ENCODE measurements at places on chromosomes 11 and 22. TPM values are rescaled to one million over a fixed set of nuclear protein-coding genes. Genes with fewer than 3 reads are reported as not detected.
A peak's percentile ranks its signal among the peaks of the same experiment; 100 is the strongest.

DNA sequence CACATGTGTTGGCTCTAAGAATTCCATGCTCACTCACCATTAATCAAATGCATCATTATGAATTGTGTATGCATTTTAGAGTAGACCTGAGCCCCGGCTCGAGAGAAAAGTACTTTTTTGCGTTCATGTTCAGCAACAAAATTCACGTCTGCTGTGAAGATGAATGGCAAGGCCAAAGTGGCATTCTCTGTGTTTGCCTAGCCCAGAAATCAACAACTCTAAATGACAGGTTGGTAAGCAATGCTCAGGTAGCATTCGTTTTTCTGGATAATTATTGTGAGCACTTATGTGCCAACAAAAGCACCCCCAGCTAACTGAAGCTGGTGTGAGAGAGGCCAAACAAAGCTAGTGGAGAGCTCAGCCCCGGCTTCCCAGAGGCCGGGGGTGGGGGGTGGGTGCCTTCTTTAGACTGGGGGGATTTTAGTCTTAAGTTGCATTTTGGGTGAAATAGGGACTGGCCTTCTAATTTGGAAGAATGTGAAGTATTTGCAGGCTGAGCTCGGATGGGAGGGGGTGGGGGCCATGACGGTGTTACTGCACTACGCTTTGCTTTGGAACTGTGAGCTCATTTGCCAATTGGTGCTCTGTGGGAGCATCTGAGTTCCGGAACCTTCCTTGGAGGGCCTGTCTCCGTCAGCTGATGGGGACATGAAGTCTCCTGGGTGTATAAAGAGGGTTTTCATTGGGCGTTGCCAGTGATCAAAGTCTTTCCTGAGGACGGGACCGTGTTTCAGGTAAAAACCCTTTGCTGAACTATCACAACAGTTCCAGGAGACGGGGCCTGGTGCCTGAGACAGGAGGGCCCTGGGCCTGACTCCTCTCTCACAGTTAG is 29.0 kb upstream of the ALX4 start:
- DNase-seq = no peak
- no peaks in the 10 kb centered on the region for H3K4me1 ChIP-seq

DNA sequence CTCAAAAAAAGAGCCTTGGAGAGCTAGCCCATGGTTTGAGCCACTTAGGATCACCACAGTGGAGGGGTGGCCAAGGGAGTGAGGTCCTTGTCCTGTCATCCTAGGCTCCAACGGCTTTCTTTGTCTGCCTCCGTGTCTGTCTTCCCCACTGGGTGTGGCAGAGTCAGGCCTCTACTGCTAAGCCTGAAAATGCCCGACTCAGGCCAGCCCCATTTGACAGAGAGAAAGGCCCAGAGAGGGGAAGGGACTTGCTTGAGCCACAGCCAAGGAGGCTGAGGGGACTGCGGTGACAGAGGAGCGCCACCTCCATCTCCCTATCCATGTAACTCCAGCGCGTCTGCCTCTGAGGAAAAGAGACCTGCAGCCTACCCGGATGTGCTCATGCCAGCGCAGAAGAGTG is 27.8 kb upstream of the CD82 start:
- no peak overlapping the region for H3K4me3 ChIP-seq
- no peak for DNase-seq
- no peaks in the 10 kb centered on the region for H3K4me1 ChIP-seq

DNA sequence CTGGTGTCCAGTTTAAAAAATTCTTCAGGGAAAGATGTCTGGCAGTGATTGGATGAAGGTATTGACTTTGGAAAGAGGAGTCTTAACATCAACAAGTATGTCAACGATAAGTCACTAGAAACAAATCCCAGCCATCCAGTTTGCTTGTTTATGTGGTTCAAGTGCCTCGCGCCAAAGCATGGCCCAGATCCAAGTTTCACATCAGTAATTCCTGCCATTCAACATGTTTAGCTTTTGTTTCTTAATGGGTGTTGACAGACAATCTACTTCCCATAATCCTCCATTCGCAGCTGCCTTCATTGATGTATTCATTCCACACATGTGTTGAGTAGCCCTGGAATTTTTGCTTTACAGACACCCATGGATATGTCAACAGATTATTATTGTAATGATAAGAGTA is 77.8 kb downstream of the UBASH3B start:
- H3K4me1 ChIP-seq = no peaks in the 10 kb centered on the region
- no peak overlapping the region for H3K27ac ChIP-seq
- H3K36me3 ChIP-seq = no peaks in the 10 kb centered on the region
- H3K4me3 ChIP-seq = no peak overlapping the region

DNA sequence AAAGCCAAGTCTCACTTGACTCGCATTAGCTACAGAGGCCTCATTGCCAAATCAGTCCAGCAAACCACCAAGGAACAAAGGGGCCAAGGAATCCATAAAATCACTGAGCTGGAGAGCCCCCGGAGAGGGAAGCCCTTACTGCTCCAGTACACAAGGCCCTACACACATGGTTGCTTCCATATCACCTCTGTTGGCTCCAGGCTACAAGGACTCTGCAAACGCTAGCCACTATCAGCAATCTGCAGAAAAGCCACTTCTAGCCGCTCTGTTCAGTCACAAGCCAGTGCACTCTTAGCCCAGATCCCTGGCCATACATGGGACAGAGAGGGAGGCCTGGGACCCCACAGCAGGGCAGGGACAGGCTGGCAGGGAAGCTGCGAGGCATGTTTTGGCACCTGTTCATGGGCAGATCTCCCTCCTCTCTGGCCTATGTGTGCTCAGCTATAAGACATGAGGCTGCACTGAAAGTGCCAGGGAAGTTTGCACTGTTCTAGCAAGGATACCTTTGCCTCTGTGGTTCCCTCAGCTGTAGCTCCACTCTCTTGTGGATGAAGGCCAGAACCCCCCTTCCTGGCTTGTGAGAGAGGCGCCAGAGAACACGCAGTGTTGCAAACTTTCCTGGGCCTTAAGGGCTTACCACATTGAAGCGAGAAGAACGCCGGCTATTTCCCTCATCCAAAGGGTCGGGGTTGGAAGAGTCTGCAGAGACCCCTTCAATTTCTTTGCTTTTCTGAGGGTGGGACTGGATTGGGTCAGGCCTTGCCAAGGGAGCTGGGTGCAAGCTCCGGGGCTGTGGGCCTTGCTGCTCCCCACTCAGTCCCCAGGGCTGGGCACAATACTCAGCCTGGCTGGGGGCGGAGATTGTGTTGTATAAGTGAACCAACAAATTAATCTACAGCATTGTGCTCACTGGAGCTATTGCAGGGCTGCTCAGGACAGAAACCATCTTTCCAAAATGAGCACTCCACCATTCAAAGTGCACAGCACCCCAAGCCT is 108.7 kb upstream of the PITPNB start:
- no peaks in the 10 kb centered on the region for H3K36me3 ChIP-seq
- H3K4me1 ChIP-seq = peaks cover 44% of the 10 kb centered on the region
- H3K27ac ChIP-seq = peak overlapping the region; percentile 35

DNA sequence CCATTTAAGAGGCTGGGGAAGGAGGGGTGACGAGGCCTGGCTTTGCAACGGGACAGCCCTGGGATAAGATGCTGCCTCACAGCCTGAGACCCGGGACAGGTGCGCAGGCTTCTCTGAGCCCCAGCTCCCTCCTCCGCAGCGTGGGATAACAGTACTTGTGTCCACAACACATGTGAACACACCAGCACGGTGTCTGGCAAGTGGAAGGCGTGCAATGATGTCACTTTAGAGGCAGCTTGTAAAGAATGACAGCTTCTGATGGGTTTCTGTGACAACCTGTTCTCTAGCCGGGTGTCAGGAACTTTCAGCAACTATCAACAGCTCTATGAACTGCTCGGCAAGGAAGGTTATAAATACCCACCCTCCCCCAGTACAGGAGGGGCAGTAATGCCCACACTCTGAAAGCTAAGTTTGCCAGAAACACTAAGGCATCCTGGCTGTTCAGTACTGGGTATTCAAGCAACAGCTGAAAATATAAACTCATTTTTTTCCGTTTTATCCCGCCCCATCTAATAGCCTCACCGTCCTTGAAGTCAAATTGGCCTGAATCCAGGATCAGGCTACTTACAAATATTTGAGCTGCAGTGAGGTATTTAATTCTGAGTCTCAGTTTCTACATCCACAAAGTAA is 59.7 kb downstream of the MYH9 start:
- H3K4me3 ChIP-seq = no peak overlapping the region
- peak overlapping the region; percentile 100 for H3K27ac ChIP-seq
- peaks cover 100% of the 10 kb centered on the region for H3K4me1 ChIP-seq
- no peaks in the 10 kb centered on the region for H3K27me3 ChIP-seq
- peak; percentile 90 for DNase-seq
- H3K36me3 ChIP-seq = peaks cover 25% of the 10 kb centered on the region

- no peaks in the 10 kb centered on the region for H3K4me1 ChIP-seq
- H3K27ac ChIP-seq = no peak overlapping the region
- no peaks in the 10 kb centered on the region for H3K36me3 ChIP-seq
- no peak overlapping the region for H3K4me3 ChIP-seq
Observed at GRCh38 chr11:120798854-120799253, 225.0 kb upstream of the TBCEL start.

DNA sequence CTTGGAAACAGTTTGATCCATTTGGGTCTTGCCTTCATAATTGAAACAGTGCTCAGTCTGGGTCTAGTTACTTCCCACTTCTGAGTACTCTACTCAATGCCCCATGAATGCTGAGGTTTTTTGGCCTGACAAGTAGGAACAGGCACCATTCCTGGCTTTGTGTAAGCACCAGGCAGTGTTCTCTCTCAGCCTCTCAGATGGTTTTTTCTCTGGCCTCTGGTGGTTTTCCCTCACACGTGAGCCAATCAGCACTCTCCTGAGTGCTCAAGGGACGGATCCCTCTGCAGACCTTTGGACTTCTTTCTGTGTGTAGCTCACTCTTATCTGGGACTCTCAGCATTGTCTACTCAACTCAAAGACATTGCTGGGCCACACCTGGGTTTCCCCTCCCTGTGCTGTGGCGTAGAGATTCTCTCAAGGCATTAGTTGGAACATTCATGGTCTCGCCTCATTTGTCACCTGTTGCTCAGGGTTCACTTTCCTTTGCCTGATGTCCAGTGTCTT is 21.3 kb downstream of the SIK2 start:
- H3K4me1 ChIP-seq = peaks cover 12% of the 10 kb centered on the region
- DNase-seq = no peak
- no peak overlapping the region for H3K4me3 ChIP-seq

DNA sequence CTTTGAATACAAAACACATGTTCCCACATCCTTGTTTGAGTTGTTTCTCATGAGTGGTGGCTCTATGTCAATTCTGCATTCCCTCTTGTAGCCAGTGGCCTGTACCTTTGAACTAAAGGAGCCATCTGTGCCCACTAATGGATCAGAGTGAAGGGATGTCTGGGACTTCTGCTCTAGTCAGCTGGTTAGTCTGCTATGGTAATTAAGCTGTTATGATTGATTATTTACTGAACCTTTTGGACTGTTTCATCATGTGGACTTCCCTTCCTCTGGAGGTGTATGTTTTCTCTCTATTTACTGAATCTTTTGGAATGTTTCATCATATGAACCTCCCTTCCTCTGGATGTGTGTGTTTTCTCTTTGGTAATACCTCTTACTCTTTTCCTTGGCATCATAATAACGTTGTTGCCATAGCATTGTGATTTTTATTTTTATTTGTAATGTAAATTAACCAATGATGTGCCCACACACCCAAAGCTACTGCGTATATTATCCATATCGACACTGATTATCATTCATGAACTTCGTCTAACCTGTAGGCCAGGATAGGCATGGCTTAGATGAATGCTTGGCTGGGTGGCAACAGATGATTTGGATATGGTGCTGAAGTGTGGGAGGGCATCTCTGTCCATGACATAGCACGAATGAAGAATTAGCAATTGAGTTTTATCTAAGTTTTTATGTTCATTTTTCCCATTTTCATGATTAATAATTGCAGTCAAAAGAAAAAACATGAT is 112.3 kb upstream of the SORL1-AS1 start:
- H3K4me1 ChIP-seq = no peaks in the 10 kb centered on the region
- no peak for DNase-seq
- no peak overlapping the region for H3K27ac ChIP-seq
- peaks cover 7% of the 10 kb centered on the region for H3K36me3 ChIP-seq

Gene MPPED1
- total RNA-seq = not detected

- no peak overlapping the region for H3K4me3 ChIP-seq
- no peaks in the 10 kb centered on the region for H3K36me3 ChIP-seq
- no peak for DNase-seq
- no peaks in the 10 kb centered on the region for H3K27me3 ChIP-seq
- H3K4me1 ChIP-seq = no peaks in the 10 kb centered on the region
Observed at GRCh38 chr11:128965485-128965884, 22.8 kb upstream of the TP53AIP1 start.

Gene KRTAP5-9
- total RNA-seq = not detected

Measured in sigmoid colon (tissue), 7 donors.